CD8-positive, alpha-beta memory T cell (primary cell): ENCODE measurements at places on chromosomes 1 and 21.

DNA sequence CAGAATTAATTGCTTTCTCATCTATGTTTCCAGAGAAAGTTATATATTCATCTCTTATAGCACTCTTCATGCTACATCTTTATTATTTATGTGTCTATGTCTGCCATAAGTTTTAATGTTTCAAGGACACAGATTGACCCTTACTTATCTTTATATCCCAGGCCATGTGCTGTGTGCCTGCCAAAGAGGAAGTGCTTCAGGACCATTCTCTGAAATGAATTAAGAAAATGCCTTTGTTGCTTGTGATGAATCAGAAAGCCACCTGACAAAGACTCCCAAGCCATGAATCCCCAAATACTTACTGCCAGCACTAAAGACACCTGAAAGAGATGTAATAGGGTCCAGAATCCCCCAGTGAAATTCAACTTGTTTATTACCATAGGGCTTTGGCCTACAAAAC lies 342.1 kb upstream of the C1orf87 start:
- DNase-seq = no peak

- no peak for DNase-seq
Observed at GRCh38 chr1:196380316-196380715, 227.9 kb downstream of the KCNT2 start.

- DNase-seq = peak; percentile 28
Observed at GRCh38 chr21:44931137-44931500, 8.7 kb upstream of the SLX9 start.

DNA sequence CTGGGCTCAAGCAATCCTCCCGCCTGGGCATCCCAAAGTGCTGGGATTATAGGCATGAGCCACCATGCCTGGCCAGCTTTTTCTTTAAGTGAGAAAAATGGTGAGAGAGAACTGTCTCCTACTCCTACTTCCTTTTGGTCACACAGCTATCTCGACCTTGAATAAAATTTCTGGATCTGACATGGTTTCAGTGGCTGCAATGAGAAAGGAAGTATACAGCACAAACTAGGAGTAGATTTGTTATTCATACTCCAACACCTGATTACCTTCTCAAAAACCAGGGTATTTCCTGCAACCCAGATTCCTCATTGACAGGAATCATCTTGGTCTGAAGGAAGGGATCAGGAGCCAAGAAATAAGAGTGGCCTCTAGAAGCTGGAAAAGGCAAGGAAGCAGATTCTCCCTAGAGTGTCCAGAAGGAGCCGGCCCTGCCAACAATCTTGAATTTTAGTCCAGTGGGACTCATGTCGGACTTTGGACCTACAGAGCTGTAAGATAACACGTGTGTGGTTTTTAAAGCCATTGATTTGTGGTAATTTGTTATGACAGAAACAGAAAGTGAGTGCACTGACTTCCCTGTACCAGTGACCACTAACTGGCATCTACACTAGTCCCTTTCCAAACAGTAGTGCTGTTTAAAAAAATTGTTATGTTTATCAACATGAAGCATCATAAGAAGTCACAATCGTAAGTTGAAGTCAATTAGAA lies 516.6 kb downstream of the SMYD3 start:
- DNase-seq = no peak
